Large intestine (tissue), 12 donors: ENCODE measurements at places on chromosomes 1 and 21. TPM values are rescaled to one million over a fixed set of nuclear protein-coding genes. Genes with fewer than 3 reads are reported as not detected.
A peak's percentile ranks its signal among the peaks of the same experiment; 100 is the strongest.

GRCh38 chr1:6163973-6164617 is 16.0 kb downstream of the CHD5 start:
- no peak for DNase-seq

The CAPN8 gene
- 8.7 TPM for polyA plus RNA-seq

GRCh38 chr1:31548534-31548906 is 27.8 kb upstream of the TINAGL1 start:
- DNase-seq: peak; percentile 51

GRCh38 chr1:82329226-82329625 is 528.5 kb downstream of the ADGRL2 start:
- no peak for DNase-seq

DNA sequence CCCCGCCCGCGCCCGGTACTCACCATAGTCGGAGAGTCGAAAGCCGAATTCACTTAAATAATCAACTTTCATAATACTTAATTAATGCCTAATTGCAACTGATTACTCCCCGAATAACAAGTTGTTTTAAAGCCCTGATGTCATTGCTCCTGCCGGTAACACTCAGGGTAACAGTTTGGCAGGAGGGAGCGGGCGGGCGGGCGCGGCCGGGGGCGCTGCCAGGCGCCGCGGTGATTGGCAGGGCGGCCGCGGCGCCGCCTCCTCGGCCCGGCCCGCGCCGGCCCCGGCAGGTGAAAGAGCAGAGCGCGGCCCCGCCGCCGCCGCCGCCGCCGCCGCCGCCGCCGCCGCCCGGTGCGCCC is 102.2 kb downstream of the CASZ1 start:
- no peak for DNase-seq

DNA sequence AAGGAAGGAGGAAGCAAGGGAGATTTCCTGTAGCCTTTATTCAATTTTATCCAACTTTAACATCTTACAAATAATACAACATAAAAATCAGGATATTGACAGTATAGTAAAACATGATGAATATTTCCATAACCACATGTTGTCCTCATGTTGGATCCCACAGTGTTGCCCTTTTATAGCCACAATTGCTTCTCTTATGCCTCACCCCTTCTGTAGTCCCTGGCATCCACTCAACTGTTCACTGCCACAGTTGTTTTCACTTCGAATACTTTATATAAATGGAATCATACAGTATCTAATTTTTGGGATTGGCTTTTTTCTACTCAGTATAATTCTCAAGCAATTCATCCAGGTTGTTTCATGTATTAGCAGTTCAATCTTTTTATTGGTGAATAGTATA is 44.8 kb downstream of the SRSF11 start:
- DNase-seq: no peak

- no peak for DNase-seq
Measured at GRCh38 chr1:42934541-42935312, 23.9 kb downstream of the SLC2A1 start.

GRCh38 chr1:87115317-87115890 is 201.0 kb downstream of the HS2ST1 start:
- DNase-seq: no peak

GRCh38 chr1:158830074-158830677 is 975 bp upstream of the MNDA start:
- no peak for DNase-seq

The FCN3 gene
- 0.13 TPM for polyA plus RNA-seq

DNA sequence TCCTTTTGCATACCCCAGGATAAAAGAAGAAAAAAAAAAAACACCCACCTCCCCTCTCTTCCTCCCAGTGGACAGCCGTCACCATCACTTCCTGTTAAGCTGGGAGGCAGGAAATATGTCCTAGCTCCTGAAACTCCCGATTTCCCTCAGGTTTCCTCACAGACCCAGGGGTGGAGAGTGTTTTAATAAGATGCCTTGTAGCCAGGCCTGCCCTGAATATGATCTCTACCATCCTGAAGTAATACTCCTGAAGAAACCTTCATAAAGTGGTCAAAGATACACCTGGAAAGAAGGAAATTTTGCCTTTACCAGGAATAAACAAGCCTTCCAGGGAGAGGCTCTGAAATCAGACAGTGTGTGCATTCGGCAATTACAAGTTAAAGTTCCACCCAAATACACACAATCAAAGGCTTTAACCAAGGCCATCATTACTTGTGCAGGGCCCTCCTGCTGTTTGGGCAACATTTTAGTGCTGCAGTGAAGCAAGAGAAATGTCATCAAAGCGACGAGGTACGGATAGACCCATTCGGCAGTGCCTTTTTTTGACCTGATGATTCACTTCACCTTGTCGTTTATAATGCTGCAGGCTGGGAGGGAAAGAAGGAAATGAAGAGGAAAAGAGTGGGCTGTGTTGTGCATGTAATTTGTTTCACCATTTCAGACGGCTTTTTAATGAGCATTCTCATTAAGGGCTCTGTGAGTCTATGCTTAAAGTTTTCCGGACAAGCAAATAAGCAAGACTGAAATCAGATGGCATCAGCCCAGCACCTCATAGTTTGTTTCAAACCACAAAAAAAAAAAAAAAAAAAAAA is 41.0 kb upstream of the RASAL2 start:
- peak; percentile 78 for DNase-seq

DNA sequence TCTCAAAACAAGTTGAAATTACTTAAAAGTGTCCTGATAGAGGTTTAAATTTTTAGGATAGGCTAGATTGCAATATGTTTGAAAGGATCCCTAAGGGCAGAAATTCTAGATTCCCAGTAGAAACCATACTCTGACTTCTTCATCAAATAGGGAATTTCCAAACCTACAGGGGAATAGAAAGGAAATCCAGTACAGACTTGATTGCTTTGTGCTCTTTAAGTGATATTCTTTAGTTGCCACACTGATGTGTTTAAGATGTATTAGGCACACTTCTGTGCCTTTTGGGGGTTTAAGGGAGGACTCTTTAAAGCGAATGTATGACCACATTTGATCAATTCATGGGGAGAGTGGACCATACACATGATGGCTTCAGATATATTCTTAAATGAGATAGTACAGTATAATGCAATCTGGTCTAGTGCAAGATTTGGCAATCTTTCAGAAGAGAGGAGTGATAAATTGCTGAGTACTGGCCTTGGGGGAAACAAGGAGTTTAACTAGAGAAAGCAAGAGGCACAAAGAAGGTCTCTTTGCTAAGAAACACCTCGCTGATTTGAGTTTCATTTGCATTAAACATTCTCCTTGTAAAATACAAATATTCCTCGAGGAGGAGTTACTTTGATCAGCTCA is 268.8 kb upstream of the NR5A2 start:
- DNase-seq: no peak

The DESI2 gene
- 28.3 TPM for polyA plus RNA-seq

GRCh38 chr1:227758366-227758765 is 23.1 kb downstream of the SNAP47 start:
- no peak for DNase-seq

DNA sequence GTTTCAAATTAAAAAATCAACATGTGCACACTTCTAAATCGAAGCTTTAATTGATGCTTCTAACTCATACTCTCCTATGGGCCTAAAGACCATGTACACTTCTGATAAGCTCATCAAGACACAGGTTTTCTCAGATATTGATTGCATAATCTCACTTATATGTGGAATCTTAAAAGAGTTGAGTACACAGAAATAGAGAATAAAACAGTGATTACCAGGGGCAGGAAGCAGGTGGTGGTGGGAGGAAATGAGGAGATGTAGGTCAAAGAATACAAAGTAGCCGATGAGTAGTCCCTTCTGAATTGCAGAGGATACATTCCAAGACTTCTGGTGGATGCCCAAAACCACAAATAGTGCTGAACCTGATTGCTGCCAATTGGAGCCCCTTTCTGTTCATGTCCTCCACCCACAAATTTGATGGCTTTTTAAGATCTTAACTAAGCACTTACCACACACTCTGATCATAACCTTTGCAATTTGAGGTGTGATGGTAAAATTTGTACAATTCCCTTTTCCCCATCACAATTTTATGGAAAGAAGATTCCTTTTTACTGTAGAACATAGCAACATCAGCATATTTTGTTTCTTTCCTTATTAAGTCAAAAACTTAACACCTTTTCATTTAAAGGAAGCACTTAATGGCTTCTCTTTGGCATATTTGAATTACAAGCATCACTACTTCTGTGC is 3.3 kb upstream of the CD1B start:
- DNase-seq: no peak

- DNase-seq: no peak
Measured at GRCh38 chr1:158819461-158820443, 11.4 kb upstream of the MNDA start.

DNA sequence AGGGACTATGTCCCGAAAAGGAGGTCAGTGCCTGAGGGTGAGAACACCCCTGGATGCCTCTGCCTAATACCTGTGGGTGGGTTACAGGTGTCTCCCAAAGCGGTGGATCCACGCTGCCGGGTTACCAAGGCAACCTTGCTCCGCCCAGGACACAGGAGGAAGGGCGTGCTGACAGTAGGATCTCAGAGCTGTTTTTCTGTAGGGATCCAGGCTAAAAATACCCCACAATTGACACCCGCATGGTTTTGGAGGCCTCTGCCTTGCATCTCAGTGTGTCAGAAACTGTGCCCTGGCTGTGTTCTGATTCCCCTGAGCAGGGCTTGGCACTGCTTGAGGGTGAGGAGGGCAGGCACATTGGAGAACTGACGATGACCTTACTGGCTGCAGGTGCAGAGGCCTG is 118.0 kb downstream of the IER5 start:
- DNase-seq: no peak

GRCh38 chr1:12087797-12088314 is 24.8 kb downstream of the TNFRSF8 start:
- no peak for DNase-seq

The THEM4 gene
- polyA plus RNA-seq: 40.7 TPM

DNA sequence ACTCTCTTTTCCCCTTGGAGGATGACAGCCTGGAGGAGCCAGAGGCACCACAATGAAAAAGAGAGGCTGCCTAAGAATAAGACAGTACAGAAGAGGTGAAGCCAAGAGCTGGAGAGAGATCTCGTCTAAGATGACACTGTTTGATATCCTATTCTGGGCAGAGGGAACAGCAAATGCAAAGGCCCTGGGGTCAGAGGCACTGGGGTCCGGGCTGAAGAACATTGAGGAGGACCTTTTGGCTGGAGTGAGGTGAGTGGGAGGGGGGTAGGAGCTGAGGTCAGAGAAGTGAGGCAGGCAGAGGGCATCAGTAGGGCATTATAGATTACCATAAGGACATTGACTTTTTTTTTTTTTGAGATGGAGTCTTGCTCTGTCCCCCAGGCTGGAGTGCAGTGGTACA is 19.3 kb upstream of the TMEM51 start:
- DNase-seq: no peak

DNA sequence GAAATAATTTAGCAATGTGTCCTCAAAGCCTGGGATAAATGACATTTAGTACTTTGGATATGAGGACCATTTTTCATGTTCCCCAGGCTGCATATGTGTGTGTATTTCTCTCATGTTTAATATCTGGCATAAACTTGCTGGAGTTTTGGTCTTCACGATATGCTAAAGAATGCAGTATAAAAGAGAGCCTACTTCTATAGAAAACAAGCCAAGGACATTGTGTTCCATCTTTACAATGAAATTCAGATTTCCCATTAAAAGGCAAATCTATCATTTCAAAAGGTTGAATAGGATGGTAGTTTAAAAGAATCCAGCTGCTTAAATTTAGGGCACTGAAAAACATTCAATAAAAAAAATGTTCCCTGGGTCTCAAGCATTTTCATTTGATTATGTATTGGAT is 169.0 kb upstream of the C1orf105 start:
- no peak for DNase-seq

DNA sequence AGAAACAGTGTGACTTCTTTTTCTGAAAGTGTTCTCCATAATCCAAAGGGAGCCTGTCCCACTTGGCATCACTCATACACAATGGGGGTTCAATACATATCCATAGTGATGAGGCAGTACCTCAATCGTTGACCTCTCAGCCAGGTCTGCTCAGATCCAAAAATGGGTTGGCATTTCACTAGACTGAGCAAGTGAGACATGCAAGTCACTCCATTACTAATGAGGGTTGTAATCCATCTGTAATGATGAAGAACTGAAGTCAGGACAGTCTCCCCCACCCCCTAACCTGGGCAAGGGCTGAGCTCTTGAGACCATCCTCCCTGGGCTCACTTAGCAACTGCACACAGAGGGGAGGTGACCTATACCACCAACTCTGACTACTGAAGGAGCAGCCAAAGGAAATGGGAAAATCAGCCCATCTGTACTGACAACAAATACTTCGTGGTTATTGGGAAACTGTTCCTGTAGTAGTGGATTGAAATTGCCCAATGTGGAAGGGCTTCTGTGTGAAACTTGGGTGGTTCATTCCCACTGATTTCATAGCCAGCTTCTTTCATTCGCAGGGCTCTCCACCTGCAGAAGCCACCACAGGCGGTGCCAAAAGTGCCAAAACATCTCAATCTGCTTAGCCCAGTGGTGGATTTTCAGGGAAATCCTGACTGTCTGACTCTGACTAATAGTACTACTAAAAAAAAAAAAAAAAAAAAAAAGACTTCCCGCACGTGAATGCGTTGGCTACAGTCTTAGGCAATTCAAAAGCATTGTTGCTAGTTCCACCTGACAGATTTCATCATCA is 5.0 kb downstream of the NGF start:
- no peak for DNase-seq

DNA sequence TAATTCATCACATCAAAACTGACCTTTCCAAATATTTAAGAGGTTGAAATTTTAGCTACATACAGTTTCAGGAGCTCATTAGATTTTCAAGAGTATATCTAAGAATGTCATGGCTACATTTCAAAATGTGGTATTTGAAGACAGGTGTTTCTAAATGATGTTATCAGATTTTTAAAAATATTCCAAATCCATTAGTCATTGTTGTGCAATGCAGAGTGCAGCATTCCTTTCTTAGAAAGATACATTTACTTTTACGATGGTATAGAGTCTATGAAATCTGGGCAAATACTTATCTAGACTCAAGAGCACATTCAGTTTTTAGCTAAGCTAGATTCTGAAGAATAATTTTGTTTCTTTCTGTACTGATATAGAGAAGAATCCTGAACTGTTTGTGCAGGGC is 230.3 kb downstream of the CHRM3 start:
- DNase-seq: no peak

DNA sequence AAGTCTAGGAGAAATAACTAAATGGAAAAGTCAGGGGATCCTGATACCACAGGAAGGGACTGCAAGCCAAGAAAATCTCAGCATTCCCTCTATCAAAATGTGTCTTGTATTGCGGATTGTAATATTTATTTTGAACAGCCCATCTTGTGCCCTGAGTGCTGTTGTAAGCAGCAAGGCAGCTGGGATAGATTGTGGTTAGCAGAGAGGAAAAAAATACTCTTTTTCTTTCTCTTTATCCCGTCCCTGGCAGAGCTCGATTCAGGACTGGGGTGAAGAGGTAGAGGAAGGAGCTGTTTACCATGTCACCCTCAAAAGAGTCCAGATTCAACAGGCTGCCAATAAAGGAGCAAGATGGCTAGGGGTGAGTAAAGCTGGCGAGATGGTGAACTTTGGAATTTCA is 1.2 kb downstream of the RGL1 start:
- peak; percentile 56 for DNase-seq

The NMNAT2 gene
- 3.3 TPM for polyA plus RNA-seq

- no peak for DNase-seq
Measured at GRCh38 chr1:157678721-157679120, 21.8 kb downstream of the FCRL3 start.
